HuH-7.5 (cell line): ENCODE measurements at places on chromosomes 6 and 20.

- DNase-seq = no peak
Measured at GRCh38 chr20:38320221-38320620, 16.3 kb downstream of the BPI start.

DNA sequence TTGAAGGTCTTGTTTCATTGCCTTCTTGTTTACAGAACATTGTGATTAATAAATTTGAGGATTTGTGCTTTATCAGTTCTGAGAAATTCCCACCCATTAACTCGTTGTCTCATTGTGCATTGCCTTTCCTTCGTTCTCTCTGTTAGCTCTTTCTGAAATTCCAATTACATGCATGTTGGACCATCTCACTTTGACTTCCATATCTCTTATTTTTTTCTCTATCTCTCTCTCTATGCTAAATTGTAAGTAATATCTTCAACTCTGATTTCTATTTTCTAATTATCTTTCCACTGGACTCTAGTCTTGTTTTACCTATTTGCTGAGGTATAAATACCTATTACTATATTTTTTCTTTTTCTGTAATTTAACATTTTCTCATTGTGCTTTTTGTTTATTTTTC is 92.3 kb downstream of the SHLD1 start:
- no peak for DNase-seq

DNA sequence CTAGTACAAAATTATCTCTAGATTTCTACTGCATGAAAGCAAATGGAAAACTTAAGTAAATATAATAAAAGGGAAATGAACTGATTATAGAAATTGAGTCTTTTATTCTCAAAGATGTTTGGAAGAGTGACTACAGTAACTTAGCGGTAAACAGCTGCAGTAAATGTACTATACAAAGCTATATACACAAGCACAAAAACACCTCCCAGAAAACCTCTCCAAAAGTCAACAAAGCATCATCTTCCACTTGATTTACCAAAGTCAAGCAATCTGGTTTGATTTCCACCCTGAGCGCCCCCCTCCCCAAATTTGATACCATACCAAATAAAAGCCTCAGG is 142.1 kb upstream of the SHLD1 start:
- DNase-seq = no peak

DNA sequence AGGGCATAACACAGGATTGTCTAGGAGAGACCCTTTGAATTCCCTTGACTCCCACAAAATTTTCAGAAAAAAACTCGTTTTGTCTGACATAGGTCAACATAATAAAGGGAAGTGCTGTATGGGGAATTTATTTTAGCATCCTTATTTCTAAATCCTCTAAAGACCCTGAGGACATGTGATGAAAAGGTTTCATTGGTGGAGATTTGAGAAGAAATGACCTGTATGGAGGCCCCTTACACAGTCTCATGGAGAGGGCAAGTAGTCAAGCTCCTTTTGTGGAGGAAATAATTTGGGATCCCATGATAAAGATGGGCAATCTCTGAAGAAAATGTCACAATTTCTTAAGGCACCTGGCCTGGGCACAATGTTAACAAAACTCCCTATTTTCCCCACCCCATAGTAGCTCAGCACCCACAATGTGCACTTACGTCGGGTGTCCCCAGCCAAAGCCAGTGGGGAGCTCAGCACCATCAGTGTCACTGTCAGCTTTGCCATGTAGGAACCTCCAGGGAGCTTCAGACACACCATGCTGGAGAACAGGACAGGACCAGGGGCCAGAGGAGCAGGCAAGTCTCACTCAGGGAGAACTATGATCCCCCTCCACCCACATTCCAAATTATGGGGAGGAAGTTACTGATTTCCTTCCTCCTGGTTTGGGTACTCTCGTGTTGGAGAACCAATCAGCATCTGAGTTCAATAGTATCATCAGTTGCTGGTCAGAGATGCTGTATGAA is at the start of gene HLA-DRB5:
HLA-DRB5 (minus strand) TSS at position 591 of the 734 bp plus-strand sequence; CDS start at position 528, 63 bp downstream.
- no peak for DNase-seq

DNA sequence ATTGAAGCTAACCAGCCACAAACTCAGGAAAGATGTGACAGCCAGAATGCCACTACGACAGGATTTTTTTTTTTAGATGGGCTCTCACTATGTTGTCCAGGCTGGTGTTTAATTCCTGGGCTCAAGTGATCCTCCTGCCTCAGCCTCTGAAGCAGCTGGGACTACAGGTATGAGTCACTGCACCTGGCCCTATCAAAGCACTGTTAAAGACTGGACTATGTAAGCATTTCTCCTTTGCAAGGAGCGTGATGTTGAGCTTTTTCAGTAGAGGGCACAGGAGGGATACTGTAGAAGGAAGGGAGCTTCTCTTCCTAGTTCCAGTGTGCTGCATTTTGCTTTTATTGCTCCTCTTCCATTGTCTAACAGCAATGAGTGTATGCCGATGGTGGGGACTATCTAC is 35.8 kb downstream of the ZBTB9 start:
- DNase-seq = no peak

DNA sequence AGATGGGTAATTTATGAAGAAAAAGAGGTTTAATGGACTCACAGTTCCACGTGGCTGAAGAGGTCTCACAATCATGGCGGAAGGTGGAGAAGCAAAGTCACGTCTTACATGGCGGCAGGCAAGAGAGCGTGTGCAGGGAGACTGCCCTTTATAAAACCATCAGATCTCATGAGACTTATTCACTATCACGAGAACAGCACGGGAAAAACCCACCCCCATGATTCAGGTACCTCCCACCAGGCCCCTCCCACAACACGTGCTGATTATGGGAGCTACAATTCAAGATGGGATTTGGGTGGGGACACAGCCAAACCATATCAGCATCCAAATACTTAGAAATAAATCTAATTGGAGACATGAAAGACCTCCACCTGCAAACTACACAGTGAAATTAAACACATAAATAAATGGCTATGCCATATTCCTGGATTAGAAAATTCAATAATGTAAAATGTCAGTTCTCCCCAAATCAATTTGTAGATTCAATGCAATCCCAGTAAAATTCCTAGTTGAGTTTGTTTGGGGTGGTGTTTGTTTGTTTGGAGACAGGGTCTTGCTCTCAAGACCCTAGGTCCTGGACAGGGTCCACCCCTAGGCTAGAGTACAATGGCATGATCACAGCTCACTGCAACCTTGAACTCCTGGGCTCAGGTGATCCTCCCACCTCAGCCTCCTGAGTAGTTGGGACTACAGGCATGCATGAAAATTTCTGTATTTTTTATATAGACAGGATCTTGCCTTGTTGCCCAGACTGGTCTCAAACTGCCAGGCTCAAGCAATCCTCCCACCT is 101.6 kb downstream of the TAF4 start:
- DNase-seq = no peak

DNA sequence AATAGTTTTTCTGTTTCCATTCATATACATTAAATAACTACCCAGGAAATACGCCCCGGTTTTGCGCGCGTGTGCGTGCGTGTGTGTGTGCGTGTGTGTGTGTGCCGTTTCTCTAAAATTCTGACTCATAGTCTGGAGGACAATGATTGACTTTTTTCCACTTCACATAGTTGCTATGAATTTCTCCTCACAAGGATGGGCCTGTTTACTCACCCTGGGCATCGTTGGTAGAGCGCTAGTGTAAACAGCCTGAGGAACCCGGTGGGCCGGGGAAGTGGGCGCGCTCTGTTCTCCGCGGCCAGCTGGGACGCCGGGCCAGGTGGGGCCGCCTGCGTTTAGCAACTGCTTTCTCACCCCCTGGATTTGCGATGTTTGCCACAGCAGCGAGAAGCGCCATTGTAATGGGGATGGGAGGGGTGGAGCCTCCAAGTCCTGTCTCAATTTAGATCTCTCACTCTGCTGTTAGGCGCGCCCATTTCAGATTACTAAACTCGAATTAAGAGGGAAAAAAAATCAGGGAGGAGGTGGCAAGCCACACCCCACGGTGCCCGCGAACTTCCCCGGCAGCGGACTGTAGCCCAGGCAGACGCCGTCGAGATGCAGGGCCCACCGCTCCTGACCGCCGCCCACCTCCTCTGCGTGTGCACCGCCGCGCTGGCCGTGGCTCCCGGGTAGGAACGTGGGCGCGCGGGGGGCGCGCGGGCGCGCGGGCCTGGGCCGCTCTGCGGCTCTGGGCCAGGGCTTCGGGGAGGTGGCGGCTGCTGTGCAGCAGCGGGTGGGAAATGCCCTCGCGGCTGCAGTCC is at the start of gene CD109:
CD109 (plus strand) TSS at position 585 of the 803 bp plus-strand sequence; CDS start at position 598, 13 bp downstream.
- peak; percentile 28 for DNase-seq

GRCh38 chr6:6686748-6687601 is 98.5 kb downstream of the LY86 start:
- peak; percentile 69 for DNase-seq

GRCh38 chr6:50829049-50829448 is 10.4 kb downstream of the TFAP2B start:
- no peak for DNase-seq

DNA sequence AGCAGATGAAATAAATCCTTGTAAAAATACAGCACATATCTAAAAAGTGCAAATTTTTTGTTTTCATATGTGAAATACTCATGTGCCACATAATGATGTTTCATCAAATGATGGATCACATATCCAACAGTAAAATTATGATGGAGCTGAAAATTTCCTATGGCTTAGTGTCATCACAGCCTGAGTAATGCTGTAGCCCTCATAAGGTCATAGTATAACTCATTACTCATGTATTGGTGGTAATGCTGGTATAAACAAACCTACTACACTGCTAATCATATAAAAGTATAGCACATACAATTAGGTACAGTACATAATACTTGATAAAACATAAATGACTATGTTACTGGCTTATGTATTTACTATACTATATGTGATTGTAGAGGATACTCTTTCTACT is 12.9 kb downstream of the TSPYL1 start:
- no peak for DNase-seq

- DNase-seq = no peak
Measured at GRCh38 chr6:106702451-106703110, 73.2 kb downstream of the QRSL1 start.

DNA sequence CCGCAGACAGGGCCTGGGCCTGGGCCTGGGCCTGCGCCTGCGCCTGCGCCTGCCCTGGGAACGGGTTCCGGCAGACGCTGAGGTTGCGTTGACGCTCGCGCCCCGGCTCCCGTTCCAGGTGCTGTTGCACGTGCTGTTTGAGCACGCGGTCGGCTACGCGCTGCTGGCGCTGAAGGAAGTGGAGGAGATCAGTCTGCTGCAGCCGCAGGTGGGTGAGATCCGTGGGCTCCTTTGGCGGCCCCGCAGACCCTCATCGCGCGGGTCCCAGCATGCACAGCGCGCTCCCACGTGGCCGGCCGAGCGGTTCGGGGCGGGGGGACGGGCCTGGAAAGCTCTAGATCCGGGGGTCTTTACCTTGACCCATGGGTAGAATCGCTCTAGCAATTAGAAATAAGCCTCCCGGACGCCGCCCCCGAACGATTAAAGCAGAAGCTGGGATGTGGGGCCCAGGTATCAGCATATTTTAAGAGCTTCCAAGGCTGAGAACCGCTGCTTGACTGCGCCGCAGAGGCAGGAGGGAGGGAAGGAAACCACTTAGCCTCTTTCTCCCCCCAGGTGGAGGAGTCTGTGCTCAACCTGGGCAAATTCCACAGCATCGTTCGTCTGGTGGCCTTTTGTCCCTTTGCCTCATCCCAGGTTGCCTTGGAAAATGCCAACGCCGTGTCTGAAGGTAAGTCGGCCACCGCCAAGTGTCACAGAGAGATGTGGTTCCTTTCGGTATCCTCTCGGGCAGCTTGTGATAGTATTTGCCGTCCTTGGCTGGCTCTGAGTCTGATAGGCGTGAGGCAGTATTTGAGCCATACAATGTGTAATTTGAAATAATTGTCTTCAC is 508 bp downstream of the NOP56 start:
- DNase-seq = no peak

GRCh38 chr6:150987371-150987828 is 121.9 kb downstream of the MTHFD1L start:
- DNase-seq = no peak

GRCh38 chr6:111857674-111858337 is 15.4 kb downstream of the FYN start:
- DNase-seq = no peak

DNA sequence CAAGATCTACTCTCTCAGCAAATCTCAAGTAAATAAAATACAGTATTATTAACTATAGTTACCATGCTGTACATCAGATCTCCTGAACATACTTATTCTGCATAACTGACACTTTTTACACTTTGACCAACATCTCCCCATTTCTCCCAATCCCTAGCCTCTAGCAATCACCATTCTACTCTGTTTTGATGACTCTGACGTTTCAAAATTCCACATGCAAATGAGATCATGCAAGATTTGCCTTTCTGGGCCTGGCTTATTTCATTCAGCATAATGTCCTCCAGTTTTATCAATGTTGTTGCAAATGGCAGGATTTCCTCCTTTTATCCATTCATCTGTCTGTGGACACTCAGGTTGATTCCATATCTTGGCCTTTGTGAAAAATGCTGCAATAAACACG is 266.3 kb downstream of the RFPL4B start:
- no peak for DNase-seq

DNA sequence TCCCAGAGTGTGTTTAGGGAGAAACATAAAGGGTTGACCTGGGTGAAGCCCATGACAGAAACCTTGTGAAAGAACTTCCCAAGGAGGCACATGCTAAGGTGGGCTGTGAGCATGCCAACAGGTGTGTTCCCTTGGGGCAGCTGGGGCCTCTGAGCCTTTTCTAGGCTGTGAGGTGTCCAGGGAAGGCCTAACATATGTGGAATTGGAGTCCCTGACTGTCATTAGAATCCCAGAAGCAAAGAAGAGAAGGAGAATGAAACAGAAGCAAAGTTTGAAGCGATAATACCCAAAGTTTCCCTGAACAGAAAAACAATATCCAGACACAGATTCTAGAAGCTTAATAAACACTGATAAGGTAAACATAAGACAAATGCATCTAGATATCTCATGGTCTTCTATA is 143.3 kb downstream of the CD83 start:
- DNase-seq = no peak

- no peak for DNase-seq
Measured at GRCh38 chr6:70072540-70073179, 206.3 kb downstream of the COL19A1 start.

DNA sequence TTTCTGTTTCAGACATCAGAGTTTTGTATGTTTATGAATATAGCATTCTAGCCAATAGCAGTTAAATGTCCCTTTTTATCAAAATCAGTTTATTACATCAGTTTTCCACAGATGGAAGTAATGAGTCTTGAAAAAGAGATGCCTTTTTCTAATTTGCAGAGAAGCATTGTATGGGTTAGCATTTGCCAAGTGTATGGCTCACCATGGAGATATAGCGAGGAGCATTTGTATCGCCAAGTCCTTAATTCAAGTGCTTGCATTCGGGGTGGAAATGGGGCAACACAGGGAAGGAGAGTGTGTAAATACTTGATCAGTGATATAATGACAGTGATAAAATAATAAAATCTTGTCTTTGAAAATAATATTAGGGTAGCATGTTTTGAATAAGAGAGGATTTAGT is 42.9 kb downstream of the TXLNB start:
- DNase-seq = no peak

- no peak for DNase-seq
Measured at GRCh38 chr6:166499350-166500163, 86.9 kb downstream of the RAMACL start.
